Testis (tissue), 5 donors: ENCODE measurements at places on chromosomes 11 and 22. TPM values are rescaled to one million over a fixed set of nuclear protein-coding genes. Genes with fewer than 3 reads are reported as not detected.
A peak's percentile ranks its signal among the peaks of the same experiment; 100 is the strongest.

DNA sequence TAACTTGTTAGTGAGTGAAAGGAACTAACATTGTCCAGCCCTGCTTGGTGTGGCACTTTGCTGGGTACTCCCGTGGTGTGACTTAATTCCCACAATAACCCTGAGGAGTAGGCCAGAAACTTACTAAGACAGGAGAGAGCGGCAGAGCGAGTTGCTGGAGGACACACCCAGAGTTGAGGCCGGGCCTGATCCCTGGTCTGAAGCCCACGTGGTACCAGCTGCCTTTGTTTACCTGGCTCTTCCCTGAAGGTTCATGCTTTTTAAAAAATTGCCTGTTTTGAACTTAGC lies 594 bp downstream of the MPST start:
- DNase-seq: peak; percentile 64

DNA sequence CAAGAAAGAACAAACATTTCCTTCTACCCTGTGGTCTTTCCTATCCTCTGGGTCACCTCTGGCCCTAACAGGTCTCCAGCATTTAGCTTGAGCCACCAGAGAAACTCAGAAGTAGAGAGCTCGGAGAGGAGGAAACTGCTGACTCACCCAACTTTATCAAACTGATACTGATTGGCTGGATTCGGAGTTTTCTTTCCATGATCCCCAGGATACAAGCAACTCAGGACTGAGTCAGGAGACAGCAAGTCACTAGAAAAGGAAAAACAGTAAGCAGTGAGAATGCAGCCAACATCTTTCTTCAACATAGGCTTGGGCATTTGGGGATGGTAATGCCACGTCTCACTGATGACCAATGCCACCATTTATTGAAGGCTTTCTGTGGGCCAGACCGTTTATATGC lies 32.7 kb downstream of the THOC5 start:
- DNase-seq: no peak

Gene APOA4
- not detected for total RNA-seq

GRCh38 chr11:29312812-29313211 lies 704.0 kb downstream of the KCNA4 start:
- no peak for DNase-seq

DNA sequence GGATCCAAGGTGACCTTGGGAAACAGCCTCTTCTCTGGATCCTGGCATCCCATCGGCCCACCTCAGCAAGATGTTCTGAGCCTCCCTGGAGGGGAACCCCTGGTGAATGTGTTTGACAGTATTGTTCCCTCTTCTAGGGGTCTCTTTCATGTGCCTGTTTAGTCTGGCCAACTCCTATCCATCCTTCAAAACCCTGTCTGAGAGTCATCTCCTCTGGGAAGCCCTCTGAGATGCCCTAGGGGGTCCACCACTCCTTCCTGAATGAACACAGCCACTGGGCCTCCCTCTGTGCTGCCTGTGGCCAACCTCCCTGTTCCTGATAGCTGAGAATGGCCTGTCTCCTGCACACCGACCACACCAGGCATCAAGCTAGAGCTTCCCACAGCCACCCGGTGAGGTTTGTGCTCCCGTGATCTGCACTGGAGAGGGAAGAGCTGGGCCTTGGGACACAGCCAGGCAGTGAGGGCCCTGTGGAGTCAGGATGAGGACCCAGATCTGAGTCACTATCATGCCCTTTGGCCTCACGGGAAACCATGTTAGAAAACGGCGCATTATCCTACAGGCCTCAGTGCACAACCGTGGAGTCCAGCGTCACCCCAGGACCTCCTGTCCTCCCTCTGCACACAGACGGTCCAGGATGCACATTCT lies 8.8 kb downstream of the WNT7B start:
- DNase-seq: no peak

- DNase-seq: no peak
Observed at GRCh38 chr11:44862558-44863101, 88.1 kb downstream of the TP53I11 start.

DNA sequence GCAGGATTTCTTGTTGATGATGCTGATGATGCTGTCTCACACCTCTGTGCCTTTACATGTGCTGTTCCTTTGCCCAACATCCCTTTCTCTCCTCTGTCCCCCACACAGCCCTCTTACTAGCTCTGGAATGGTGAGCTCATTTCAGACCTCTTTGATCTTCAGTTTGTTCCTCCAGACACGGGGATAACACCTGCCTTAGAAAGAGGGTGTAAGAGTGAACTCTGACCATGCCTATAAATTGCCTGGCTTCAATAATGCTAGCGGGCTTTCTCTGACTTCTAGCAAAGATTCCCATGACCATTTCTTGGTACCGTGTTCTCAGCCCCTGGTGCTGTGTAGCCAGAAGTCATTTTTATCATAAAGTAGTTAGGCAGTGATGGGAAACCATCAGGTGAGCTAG lies 55.9 kb upstream of the DRD2 start:
- DNase-seq: no peak

Gene SLC22A6
- total RNA-seq: not detected

Gene SULT4A1
- 11.9 TPM for total RNA-seq

Gene MMP8
- total RNA-seq: 2.0 TPM

DNA sequence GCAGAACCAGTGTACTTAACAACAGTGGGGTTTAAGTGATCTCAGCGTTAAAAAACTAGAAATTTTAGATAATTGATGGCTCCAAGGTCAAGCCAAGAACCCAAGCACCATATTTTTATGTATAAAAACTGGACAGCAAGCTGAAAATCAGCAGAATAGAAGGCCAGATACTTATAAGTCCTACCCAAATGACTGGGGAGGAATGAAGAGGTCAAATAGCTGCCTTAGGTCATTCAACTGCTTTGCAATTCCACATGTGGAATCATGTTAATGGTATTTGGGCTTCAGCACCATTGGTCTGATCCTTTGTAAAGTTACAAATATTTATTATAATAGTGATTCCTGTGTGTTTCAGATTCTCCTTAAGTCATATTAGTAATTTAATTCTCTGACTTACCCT lies 108.4 kb downstream of the FAT3 start:
- DNase-seq: no peak

DNA sequence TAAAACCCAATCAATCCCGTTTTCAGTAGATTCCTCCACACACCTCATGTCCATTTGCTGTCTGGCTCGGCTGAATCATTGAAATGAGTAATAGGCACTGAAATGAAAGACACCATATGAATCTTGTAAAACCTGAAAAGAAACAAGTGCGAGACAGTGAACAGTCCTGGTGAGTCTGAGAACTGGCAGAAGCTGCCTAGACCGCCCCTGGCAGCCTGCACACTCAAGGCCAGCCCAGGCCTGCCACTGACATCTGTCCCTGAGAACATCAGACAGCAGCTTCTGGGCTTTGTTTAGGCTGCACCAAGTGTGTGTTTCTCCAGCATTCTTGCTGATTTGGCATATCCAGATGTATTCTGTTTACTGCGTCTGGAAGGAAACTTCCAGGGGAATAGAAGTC lies 44.8 kb downstream of the ENDOD1 start:
- peak; percentile 79 for DNase-seq

DNA sequence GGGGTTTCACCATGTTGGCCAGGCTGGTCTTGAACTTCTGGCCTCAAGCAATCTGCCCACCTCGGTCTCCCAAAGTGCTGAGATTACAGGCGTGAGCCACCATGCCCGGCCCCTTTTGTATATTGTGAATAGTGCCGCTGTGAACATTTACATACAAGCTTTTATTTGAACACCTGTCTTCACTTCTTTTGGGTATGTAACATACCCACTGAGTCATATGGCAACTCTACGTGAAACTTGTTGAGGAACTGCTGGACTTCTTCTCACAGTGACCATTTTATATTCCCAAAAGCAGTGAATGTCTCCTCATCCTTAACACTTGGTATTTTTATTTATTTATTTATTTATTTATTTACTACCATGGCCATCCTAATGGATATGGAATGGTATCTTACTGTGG lies 3.9 kb upstream of the SCT start:
- no peak for DNase-seq

DNA sequence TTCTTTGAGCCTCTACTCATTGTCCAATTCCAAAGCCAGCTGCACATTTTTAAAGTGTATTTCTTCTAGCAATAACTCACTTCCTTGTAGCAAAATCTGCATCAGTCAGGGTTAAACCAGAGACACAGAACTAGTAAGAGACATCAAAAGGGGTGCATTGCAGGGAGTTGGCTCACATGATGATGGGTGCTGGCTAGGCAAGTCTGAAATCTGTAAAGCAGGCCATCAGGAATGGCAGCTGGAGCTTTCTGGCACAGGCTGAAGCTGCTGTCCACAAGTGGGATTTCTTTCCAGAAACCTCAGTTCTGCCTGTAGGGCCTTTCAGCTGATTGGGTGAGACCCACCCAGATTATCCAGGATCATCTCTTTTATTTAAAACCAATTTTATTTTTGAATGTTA lies 698.1 kb downstream of the NTM start:
- no peak for DNase-seq

Gene CARD16
- total RNA-seq: 1.5 TPM

- peak; percentile 25 for DNase-seq
Observed at GRCh38 chr11:3970108-3970507, 114.6 kb downstream of the STIM1 start.

GRCh38 chr11:78649361-78650215 lies 74.9 kb upstream of the NARS2 start:
- DNase-seq: no peak

Gene HTATIP2
- 20.7 TPM for total RNA-seq

Gene MOGAT2
- total RNA-seq: 0.19 TPM

GRCh38 chr11:14308897-14309387 lies 50.0 kb downstream of the RRAS2 start:
- DNase-seq: no peak

GRCh38 chr11:112881461-112881860 lies 79.8 kb upstream of the NCAM1 start:
- peak; percentile 85 for DNase-seq

GRCh38 chr11:1010551-1011319 lies 25.8 kb downstream of the MUC6 start:
- peak; percentile 84 for DNase-seq

Gene TSPAN32
- 1.0 TPM for total RNA-seq

DNA sequence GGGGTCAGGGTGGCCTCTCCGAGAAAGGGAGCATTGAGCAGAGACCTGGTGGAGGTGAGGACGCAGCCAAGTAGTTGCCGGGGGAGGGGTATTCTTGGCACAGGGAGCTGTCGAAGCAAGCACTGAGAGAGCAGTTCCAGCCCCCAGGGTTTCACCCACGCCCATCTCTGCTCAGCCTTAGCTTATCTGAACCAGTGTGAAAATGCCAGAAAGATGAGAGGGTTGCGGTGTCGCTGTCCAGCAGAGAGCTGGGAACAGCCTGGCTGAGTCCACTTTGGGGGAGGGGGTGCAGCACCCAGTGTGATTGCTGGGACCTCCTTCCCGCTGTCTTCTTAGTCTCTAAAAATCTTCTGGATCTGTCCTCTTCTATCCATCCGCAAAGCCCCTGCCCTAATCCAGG lies 123.3 kb upstream of the TBCEL start:
- no peak for DNase-seq

- no peak for DNase-seq
Observed at GRCh38 chr11:103332409-103332808, 223.2 kb downstream of the DYNC2H1 start.

Gene MRGPRE
- 0.93 TPM for total RNA-seq

GRCh38 chr22:30859714-30860095 lies 108.9 kb downstream of the MORC2 start:
- peak; percentile 4 for DNase-seq

DNA sequence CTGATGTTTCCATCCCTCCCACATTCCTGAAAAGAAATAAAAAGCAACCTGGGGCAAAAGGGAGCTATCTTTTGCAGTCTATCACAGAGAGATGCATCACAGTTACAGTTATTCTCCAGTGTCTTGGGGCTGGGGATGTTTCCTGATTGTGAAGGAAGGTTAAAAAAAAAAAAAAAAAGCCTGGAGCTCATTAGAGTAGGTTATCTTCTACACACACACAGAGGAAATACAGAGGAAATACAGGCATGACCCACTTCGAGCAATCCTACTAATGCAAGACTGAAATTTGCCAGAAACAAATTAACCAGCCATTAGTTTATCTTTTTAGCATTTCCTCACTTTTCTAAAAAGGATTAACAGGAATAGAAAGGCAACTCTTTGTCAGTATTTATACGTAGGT lies 89.4 kb upstream of the CLMP start:
- DNase-seq: no peak

DNA sequence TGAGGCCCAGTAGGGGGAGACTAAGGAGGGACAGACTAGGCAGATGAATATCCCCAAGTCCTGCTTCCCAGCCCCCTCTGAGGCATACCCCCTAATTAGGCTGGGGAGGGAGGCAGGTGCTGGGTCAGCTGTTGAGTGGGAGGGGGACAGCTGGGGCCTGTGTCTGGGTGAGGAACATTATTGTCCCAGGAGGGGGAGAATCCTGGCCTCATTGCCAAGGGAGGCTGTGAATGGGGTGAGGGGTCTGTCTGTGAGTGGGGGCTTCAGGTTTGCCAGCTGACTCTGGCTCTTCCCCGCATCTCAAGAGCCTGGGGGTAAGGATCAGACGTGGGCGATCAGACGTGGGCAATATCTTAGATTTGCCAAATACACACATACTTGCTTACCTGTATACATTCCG lies 2.1 kb downstream of the INPPL1 start:
- peak; percentile 11 for DNase-seq

GRCh38 chr11:72423840-72424239 lies 10.5 kb downstream of the CLPB start:
- DNase-seq: no peak

DNA sequence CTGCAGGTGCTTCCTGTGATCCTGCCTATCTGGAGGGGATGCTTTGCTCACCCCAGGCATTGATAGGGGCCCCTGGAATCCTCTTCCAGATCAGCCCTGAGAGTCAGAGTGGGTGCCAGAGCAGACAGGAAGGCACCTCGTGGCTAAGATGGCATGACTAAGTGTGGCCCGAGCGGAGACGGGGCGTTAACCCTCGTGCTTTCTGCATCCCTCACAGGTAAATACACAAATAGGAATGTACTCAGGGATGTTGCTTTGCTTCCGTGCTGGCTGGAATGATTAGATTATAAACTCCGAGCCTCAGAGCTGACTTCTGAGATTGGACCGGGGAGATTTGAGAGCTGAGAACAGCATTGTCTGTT lies 312.7 kb upstream of the B3GAT1 start:
- DNase-seq: no peak

GRCh38 chr22:26713823-26714449 lies 56.5 kb downstream of the MIAT start:
- no peak for DNase-seq

DNA sequence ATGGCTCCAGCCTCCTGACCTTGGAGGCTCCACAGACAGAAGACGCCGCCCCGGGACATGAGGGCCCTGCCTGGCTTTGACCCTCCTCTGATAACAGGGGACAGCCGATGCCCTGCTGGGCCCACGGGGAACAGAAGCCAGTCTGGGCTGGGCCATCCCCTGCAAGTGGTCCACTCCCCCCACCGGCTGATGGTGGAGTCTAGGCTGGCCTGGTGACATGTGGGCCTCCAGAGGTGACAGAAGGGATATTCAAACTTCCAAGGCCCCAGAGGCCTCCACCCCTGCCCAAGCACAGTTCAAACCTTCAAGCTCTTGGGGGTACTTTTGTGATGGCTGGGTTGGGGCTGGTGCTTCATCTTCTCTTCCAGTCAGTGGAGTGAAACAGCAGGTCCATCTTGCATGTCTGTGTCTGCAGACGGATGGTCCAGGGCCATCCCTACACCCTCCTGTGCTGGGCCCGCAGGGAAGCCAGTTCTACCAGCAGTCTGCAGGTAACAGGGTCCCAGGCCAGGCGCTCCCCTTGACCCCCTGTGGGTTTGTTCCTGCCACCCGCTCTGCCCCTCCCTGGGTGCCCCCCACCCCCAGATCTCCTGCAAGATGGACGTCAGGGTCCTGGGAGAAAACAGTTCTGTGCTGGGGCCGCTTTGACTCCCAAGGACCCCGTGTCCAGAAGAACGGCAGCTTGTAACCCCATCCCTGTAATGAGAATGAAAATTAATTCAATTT lies 929.9 kb downstream of the BRD1 start:
- DNase-seq: no peak

Gene MS4A15
- total RNA-seq: 0.56 TPM

- no peak for DNase-seq
Observed at GRCh38 chr11:86692317-86692716, 19.9 kb upstream of the ME3 start.
